Ascending aorta (tissue), 2 donors: ENCODE measurements at places on chromosomes 6 and 20.

DNA sequence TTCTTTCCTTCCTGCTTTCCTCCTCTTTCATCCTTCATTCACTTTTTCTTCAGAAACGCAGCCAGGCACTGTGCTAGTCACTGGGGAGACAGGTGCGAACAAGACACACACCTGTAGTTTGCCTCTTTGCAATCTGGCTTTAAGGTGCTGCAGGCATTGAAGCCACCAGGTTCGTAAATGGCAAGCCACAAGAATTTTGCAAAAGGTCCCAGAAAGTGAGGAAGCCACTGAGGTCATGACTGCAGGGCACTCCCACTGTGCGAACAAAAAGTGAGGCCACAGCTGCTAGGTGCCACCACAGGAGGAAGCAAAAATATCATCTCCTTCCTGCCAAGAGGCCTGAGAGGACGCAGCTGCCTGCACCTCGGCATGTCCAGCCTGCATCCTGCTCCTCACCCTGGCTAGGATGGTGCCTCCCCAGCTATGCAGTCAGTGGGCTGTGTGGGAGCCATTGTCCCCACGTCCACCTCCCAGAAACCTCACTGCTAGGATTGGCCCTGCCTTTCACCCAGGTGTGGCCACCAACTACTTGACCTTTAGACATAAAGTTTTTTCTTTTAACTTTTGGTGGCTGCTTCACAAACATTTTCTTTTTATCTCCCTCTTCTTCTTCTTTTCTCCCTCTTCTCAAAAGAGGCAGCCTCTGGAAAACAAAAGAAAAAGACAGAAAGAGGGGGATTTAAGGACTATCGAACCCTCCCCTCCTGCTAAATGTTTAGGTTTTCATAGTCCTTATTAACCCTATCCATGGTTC is 230.8 kb downstream of the BCAS1 start:
- peak; percentile 27 for DNase-seq

GRCh38 chr6:35299674-35300073 is 2.1 kb downstream of the DEF6 start:
- no peak for DNase-seq

GRCh38 chr20:62119115-62119514 is 3.2 kb upstream of the LSM14B start:
- no peak for DNase-seq

GRCh38 chr6:137666202-137666774 is 172.1 kb upstream of the OLIG3 start:
- DNase-seq, result no peak

- DNase-seq, result no peak
These were observed 3.8 kb downstream of the CEBPB start for GRCh38 chr20:50194422-50194830.

GRCh38 chr6:146587459-146587858 is 11.3 kb upstream of the ADGB start:
- DNase-seq, result no peak

DNA sequence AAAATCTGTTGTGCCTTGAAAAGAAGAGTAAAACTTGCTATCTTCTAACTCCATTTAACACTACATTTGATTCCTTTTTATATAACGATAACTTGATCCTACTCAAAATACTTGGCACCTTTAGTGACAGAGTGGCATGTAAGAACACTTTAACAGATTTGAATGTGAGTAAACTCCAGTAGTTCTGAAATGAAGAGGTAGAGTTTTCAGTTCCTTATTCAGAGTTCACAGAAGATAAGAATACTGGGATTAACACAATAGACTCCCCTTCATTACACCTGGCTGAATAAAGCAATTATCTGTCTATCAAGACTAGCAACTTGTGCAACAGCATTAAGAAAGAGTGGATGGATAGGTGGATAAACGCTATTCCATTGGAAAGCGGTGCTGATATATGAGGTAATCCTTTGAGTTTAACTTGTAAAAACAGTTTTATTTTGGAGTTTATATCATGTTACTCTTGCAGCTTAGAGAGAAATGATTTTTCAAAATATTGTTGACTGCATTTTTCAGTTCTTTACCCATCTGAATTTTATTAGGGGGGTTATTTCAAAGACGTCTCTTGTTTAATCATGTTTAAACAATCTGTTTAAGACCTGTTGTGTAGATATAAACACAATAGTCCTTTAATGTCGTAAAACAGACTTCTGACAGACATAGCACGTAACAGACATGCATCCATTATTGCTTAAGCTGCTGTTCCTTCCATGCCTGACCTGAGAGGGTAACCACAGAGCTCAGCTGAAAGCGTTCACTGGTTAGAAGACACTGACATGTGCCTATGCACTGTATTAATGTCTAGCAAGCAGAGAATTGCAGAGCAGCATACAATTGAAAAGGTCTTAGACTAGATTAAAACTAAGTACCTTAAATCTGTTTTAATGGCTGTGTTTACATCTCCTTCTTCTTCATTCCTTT is 102.4 kb upstream of the SUPT3H start:
- no peak for DNase-seq

DNA sequence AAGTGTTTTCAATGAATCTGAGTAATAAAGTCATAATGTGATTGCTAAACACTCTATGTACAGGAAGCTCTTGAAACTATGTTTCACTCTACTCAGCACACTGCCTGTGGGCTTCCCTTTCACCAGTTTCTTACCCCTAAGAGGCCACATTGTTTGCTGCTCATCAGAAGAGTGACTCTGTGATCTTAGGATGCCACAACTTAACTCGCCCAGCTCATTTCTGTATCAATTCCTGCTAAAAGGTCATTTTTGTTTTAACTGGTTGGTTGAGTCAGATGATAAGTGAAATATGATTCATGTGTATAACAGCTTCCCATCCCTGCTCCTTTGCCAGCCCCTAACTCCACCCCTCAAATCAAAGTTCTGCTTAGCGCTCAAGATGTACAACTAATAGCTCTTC is 9.8 kb upstream of the NDUFAF4 start:
- DNase-seq, result no peak

DNA sequence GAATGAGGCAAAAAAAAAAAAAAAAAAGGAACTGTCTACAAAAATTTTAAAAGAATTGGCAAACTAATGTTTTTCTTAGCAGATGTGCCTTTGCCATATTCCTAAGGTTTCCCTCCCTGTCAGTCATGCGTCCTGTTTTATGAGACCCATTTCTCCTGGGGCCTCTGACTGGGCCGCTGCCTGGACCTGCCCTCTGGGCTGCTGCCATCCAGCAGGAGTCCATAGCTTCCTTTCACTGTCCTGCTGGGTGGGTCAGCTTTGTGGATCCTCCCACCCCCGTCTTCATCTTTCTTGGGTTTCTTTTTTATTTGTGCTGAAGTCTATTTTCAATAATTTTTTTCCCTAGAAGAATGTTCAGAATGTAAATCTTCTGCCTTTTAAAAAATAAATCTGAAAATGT is 110.8 kb upstream of the SCP2D1 start:
- DNase-seq, result no peak
